Pancreas (tissue), 10 donors: ENCODE measurements at places on chromosomes 5 and 9. TPM values are rescaled to one million over a fixed set of nuclear protein-coding genes. Genes with fewer than 3 reads are reported as not detected.

- no peak for DNase-seq
These were observed 15.6 kb downstream of the FCN2 start for GRCh38 chr9:134895908-134896833.

DNA sequence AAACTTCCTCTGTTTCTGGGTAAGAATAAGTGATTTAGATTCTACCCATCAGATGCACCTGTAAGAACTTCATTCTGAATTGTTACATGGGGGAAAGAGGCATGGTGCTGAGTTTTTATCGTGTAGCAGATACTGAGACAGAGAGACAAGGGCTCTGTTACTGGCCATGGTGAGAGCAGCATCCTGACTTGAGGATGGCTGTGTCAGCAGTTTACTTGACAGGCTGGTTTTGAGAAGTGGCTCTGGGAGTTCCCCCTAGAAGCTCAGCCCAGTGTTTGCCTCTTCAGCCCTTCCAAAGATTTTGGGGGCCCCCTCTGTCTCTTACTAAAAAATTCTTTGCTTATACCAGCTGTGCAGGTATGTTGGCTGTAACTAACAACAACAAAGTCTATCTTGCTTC is 510.5 kb downstream of the LRRC70 start:
- no peak for DNase-seq

DNA sequence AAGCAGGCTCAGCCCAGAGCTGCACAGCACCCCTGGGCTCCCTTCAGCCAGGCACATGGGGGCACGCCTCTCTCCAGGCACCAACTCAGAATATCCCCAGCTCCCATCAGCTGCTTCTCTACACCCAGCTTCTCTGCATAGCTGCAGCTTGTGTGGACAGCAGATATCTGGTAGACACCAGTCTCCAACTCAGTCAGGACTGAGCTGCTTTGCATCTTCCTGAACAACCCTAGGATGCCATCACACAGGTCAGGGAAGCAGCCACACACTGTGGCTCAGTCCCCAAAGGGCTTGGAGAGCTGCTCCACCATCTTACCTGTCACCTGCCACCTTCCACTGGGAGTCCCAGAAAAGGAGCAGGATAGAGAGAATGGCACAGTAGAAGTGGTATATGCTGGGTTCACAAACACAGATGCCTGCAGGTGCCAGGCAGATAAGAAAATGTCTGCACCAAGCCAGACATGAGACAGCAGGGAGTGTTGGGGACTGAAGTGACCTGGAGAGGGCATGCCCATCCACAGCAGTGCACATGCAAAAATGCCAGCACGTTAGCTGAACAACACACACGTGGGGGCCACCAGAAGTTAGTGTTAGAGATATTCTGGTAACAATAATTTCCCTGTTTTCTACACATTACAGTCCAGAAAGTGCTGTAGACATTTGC is 42.0 kb downstream of the THBS4 start:
- no peak for DNase-seq

DNA sequence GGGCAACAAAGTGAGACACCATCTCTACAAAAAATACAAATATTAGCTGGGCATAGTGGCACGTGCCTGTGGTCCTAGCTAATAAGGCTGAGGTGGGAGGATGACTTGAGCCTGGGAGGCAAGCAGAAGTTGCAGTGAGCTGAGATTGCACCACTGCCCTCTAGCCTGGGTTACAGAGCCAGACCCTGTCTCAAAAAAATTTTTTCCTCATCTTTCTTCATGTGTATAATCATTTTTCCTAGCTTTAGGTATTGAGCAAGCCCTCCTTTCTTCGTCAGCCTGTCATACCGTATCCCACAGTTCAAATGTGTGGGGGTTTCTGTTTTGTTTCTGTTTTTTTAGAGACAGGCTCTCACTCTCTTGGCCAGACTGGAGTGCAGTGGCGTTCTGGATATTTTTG is 41.3 kb downstream of the EHMT1 start:
- DNase-seq = no peak

DNA sequence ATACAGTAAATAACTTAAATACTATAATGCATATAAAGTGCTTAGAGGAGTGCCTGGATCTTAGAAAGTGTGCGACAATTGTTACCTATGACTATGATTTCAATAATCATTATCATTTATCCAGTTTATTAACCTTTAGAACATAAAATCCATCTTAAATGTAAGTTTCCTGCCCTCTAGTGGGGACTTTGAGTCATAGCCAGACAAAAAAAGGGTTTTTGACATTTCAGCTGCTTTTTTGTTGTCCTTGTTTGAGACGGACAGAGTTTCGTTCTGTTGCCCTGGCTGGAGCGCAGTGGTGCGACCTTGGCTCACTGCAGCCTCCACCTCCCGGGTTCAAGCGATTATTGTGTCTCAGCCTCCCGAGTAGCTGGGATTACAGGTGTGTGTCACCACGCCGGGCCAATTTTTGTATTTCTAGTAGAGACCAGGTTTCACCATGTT is 9.7 kb upstream of the C9orf152 start:
- DNase-seq = no peak

DNA sequence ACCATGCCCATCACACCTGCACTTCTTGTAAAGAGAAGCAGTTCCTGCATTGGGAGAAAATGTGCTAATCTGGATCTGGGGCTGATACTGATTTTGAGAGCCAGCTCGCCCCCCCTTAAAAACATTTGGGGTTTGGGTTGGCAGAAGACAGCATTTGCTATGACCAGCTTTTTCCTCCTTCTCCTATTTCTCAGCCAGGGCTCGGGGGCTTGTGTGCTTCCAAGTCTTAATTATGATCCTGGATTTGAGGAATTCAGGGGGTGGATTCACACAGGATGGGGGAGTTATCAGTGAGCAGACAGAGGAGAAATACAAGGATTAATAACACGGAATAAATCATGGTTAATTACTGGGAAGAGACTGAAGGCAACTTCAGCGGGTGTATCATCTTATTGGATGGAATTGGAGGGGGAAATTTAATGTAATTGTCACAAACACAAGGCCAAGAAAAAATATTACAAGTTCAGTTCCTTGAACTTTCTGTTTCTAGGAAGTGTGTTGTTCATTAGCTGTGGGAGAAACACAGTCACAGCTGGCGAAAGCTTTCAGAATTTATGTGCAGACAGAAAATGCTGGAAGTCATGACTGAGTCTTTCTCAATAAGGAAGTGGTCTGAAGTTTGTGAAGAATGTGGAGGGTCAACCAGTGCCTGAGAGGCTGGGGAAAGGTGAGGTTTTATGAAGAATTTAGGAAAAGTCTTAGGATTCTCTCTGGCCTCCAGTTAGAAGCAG is 15.3 kb downstream of the C9orf152 start:
- DNase-seq = no peak

FAXDC2 gene
- 3.6 TPM for polyA plus RNA-seq

CA9 gene
- polyA plus RNA-seq = 9.2 TPM

RGS7BP gene
- 0.04 TPM for polyA plus RNA-seq
